Frontal cortex (tissue), 4 donors: ENCODE measurements at places on chromosomes 4 and X. TPM values are rescaled to one million over a fixed set of nuclear protein-coding genes. Genes with fewer than 3 reads are reported as not detected.

Gene ABCG2
- total RNA-seq = 21.6 TPM

Gene PF4V1
- total RNA-seq = 0.41 TPM

Gene DMP1
- total RNA-seq = not detected

Gene SHROOM2
- 19.2 TPM for total RNA-seq

Gene PWWP3B
- 1.2 TPM for total RNA-seq

Gene MGAT4D
- total RNA-seq = not detected

Gene FRAS1
- 13.0 TPM for total RNA-seq

Gene ZNF711
- total RNA-seq = 102 TPM

Gene COX7B2
- total RNA-seq = not detected

Gene BEND4
- 5.7 TPM for total RNA-seq

Gene RBMXL3
- total RNA-seq = not detected

GRCh38 chrX:129540068-129540653 lies at the start of gene OCRL:
Gene OCRL (plus strand): TSS chrX:129540259. CDS start chrX:129540440, 181 bp downstream.
- DNase-seq = peak; percentile 64

GRCh38 chrX:132505116-132505515 lies 16.3 kb upstream of the MBNL3 start:
- no peak for DNase-seq

- no peak for DNase-seq
Measured at GRCh38 chrX:46953597-46953996, 41.4 kb downstream of the JADE3 start.

GRCh38 chr4:3445111-3445820 lies 3.5 kb downstream of the HGFAC start:
- DNase-seq = no peak

DNA sequence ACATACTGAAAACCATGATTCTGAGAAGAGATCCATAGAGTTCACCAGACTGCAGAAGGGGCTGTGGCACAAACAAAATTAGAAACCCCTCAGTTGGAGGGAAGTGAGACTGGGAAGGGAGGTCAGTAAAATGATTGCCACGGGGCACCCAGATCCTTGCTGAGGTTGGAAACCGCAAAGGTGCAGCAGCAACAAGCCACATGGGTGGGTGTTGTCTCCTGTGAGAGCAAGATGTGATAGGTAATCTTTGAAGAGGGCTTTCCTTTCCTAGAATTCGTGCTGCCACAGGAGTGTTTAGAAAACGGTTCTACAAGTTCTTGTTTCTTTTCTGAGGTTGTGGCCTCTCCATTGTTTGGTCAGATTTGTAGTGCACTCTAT lies 85.5 kb downstream of the NFKB1 start:
- DNase-seq = no peak

GRCh38 chr4:129488427-129488826 lies 392.5 kb downstream of the C4orf33 start:
- no peak for DNase-seq

DNA sequence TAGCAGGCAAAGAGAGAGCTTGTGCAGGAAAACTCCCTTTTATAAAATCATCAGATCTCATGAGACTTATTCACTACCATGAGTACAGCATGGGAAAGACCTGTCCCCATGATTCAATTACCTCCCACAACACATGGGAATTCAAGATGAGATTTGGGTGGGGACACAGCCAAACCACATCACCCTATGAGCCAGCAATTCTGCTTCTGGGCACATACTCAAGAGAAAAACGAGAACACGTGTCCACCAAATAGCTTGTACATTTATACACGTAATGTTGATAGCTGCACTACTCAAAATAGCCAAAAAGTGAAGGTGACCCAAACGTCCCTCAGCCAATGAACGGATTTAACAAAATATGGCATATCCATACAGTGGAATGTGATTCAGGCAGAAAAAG lies 94.5 kb upstream of the DHRSX start:
- DNase-seq = no peak

GRCh38 chr4:125105561-125105960 lies 209.2 kb upstream of the FAT4 start:
- DNase-seq = no peak

DNA sequence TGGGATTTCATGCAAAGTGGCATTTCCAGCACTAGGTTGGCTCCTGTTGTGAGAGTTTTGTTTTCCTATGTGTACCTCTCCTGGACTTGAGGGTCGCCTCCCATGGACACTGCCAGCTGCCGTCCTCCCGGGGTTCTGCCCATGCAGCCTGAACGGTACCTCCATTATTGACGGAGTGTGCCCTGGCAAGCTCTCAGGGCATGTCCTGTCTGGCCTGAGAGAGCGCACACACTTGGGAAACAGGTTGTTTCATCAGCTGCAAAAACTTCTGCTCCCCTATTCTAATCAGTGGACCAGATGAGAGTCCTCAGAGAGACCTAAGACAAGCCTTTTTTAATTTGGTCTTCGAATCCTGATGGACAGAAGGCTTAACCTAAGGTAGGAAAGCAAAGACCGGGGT lies 56.6 kb upstream of the HOPX start:
- no peak for DNase-seq

DNA sequence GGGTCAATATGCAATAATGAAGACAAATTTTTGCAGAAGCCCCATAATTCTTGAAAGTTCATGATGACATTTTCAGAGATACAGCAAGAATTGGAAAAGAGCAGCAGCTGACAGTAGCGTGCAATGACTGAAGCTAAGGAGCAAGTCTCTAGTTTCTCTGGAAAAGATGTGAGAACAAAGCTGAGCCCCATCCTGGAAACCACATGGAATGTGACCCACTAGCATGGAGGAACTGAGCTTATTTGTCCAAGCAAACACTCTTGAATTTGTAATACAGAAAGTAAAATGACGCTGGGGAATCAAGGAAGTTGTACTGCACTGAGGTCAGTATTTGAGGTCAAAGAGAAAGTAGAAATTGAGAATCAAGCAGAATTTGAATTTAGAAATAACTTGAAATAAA lies 1447.2 kb downstream of the FSTL5 start:
- no peak for DNase-seq

DNA sequence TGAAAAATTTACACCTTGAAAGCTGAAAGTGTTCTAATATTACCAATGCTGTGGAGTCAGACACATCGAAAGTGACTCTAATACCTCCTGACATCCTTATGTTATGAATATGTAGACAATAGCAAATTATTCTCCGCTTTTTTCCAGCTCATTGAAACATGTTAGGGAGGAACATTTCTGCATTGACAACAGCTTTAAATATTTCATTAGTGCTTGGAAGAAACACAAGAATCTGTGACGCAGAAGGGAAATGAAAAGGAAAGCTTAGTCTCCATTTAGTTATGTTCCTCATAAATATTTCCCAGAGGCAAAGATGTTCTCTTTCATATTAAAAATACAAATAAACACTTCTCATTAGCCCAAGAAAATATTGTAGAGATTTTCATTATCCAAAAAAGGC lies 55.8 kb upstream of the CD99 start:
- DNase-seq = no peak

GRCh38 chr4:182938205-182938645 lies 21.0 kb upstream of the DCTD start:
- DNase-seq = peak; percentile 64

- no peak for DNase-seq
Measured at GRCh38 chr4:104559502-104559901, 64.8 kb upstream of the CXXC4 start.

DNA sequence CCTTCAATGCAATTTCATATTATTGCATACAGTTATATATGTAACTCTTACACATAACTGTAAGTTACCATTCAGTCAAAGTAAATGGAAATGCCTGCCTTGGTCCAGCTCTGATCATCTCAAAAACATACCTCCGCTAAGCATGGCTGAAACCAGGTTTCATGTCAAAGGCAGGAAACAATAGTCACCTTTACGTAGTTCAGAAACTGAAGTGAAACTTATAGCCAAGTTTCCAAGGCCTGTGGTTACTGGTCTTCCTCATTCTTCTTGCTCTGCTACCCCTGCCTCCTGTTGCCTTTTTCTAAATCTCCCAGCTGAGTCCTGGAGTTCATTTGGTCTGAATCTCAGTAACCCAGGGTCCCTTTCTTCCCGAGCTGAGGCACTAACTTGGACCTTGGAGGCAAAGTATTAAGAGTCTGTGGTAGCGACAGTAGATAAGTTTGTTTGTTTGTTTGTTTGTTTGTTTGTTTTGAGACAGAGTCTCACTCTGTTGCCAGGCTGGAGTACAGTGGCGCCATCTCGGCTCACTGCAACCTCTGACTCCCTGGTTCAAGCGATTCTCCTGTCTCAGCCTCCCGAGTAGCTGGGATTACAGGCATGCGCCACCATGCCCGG lies 30.8 kb downstream of the DAPP1 start:
- DNase-seq = no peak

DNA sequence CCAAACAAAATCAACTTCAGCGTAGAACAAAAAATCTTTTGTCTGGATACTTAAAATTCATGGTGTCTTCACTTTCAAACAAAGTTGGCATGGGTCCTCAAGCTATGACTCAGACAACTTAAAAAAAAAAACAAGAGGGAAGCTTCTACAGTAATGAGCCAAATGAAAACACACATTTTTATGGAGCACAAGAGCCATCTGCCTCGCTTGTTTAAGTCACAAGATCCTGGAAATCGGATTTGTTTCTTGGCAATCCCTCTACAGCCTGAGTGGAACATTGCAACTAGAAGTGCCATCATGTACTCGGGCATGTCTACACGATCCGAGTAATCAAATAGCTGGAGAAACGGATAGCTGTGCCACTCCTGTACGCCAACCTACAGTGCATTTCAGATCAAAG lies 22.6 kb downstream of the LAMP2 start:
- peak; percentile 16 for DNase-seq

DNA sequence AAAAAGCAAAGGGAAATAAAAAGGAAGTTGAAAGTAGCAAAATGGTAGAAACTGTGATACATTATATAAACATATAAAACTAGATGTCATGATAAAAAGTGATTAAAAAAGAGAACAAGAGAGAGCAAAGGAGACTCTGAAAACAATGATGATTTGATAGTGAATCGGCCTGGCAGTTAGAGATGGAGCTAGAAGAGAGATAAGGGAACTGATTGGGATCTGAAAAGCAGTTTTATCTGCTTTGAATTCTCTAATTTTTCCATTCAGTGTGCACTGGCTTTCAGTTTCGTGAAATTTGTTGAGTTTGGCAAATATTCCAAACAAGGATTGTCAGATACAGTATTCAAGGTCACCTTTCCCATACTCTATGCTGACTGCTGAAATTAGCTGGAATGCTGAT lies 21.9 kb upstream of the CCSER1 start:
- no peak for DNase-seq

GRCh38 chrX:97167333-97167732 lies 283.6 kb downstream of the RPA4 start:
- DNase-seq = no peak

DNA sequence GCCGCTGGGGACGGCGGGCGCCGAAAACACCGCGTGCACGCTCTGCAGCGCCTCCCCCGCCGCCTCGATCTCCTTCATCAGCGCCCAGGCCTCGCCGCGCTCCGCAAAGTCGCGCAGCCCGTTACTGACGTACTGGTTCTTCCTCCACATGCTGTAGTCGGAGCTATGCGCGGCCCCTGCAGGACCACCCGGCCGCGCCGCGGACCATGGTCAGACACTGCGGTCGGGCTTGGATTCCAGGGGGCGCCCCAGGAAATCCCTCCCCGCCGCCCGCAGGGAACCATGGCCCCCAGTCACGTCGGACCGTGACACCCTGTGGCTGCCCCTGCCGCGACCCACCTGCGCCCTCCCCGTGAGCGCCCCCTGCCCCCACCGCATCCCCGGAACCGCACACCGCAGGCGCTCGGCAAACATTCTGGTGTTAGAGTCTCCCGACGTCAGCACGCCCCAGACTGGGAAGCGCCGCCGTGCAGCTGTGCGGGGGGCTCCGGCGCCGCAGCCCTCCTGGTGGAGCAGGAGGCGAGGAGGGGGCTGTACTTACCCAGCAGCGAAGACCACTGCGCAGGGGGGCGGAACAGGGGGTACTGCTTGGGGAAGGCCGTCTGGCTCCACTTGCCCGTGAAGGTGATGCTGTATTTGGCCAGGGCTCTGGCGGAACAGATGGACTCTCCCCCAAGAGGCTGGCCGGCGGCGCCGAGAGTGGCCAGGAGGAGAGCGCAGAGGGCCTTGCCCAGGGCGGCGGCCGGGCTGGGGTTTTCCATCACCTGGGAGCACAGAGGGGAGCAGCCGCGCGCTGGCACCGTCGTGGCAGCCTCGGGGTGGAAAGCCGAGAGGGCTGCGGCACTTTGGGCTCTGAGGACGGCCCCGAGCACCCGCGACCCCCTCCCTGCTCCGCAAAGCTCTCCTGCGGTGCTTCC lies 814 bp downstream of the SPON2 start:
- no peak for DNase-seq

- no peak for DNase-seq
Measured at GRCh38 chr4:176584031-176584606, 208.6 kb downstream of the VEGFC start.

- DNase-seq = peak; percentile 92
Measured at GRCh38 chrX:49100704-49101628, 21.3 kb upstream of the WDR45 start.

GRCh38 chr4:2063557-2064275 lies 4.6 kb downstream of the NAT8L start:
- DNase-seq = peak; percentile 31

DNA sequence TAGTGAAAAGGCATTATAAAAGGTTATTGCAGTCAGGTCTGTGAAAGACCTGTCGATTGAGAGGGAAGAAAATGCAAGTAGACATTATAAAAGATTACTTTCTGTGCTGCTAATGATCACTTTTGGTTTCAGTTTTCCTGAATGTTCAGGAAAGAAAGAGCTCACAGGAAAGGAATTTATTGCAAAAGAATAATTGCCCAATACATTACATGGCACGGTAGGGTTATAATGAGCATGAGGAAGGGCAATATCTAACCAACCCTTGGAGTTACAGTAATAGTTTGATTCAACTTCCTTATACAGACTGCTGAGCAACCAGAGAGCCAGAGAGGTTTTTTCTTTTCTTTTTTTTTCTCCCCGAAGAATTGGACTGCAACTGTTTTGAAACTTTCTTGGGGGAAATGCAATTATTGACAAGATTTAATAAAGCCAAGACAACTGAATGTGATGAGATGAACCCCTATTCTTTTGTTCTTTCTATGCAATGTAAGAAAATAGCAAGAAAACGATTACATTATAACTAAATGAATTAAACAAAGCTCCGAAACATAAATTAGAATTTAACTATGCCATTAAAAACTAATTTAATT lies 247.0 kb downstream of the C4orf33 start:
- DNase-seq = no peak

DNA sequence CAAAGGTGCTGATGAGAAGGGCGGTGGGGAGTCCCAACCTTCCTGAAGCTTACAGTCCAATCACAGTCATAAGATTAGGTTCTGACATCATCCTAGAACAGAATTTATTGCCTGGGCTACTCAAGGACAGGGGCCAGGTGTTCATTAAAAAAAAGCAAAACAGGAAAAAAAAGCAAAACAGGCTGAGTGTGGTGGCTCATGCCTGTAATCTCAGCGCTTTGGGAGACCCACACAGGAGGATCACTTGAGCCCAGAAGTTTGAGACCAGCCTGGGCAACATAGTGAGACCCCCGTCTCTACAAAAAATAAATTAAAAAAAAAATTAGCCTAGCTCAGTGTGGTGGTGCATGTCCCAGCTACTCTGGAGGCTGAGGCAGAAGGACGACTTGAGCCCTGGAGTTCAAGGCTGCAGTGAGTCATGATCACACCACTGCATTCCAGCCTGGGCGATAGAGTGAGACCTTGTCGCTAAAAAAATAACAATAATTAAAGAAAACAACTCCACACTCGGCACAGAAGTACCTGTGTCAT lies 3.0 kb downstream of the RAB9A start:
- no peak for DNase-seq
